Stimulated activated CD8-positive, alpha-beta memory T cell treated with anti-CD3 and anti-CD28 coated beads, Interleukin-15, amount 100 ng/mL, for 24 hours (primary cell): ENCODE measurements at places on chromosomes 5 and 9.

DNA sequence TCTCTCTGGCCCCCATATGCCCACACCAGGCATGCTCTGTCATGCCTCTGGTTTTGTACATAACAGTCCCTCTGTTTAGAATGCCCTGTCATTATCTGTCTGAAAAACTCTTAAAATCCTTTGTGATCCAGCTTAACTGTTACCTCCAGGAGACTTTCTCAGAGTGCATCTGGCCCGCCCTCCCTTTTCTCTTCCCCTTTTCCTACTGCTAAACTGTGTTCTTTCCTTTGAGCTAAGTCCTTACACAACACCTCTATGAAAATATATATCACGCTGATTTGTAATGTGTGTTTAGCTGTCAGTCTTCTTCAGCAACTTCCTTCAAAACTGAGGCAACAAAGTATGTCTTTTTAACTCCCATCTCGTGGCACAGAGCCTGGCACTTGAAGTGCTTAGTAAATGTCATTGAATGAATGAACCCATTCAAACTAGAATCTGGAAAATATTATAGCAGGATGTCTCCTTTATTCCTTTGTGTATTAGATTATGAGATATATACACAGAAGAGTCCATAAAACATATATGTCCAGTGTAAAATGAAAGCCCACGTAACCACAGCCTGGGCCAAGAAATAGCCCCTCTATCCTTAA lies 166.2 kb upstream of the KLF9 start:
- no peak for DNase-seq

- no peak for DNase-seq
These were observed 674 bp downstream of the C5orf15 start for GRCh38 chr5:133967698-133968203.

GRCh38 chr9:91710158-91710557 lies 239.9 kb downstream of the ROR2 start:
- DNase-seq = no peak

DNA sequence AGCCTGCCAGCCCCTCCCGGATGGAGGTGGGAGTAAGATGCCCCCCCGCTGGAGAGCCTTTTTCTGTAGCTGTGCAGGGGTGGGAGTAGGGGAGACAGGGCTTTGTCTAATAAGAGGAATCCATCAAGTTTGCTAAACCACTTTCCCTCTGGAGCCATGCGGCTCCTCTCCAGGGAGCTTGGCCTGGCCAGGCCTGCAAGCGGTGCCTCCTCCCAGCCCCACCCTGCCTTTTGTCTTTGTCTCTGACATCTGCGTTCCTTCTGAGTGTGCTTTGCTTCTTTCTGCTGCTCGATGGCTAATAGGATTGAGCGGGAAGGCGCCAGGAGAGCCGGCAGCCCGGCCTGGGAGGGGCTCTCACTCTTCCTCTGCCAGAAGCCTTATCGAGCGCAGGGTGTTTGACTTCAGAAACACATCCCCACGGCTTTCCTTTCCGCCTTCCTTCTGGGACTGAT lies 26.7 kb upstream of the FCN1 start:
- DNase-seq = no peak

DNA sequence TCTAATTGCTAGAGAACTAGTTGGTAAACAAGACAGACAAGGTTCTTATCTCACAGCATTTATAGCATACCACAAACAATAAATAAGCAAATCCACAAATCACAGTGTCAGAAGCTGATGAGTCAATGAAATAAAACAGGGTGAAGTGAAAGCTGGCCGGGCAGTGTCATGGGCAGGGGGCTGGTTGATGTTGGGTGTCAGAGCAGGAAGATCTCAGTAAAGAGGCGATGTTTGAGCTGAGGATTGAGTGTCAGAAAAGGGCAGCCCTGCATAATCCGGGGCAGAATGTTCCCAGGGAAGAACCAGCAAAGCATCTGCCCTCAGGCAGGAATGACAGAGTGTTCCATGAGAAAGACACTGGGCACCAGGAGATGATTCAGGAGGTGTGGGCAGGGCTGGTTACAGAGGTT lies 183.4 kb downstream of the GOLPH3 start:
- DNase-seq = no peak

DNA sequence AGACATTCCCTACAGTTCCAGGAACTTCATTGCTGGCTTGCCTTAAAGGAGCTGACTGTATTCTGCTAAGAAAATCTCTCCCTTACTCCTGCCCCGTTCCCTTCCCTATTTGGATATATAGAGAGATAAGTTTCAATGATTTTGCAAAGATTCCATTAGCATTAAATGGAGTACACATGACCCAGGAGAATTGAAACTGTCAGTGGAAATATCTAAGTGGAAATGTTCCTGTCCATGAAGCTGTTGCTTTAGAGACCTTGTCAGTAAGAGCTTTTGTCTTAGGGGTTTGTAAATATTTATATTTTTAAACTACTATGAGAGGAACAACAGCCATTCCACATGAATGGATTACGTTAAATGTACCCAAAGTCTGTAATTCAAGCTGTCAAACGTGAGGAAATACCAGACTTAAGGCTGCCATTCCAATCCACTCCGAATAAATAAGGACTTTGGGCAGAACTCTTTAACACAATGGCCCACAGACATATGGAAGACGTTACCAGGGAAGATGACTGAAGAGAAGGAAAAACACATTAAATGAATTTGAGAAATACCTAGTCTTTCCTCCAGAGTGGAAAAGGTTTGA lies 387.1 kb upstream of the PAPPA start:
- no peak for DNase-seq

GRCh38 chr5:36644727-36645126 lies 38.3 kb downstream of the SLC1A3 start:
- DNase-seq = no peak

DNA sequence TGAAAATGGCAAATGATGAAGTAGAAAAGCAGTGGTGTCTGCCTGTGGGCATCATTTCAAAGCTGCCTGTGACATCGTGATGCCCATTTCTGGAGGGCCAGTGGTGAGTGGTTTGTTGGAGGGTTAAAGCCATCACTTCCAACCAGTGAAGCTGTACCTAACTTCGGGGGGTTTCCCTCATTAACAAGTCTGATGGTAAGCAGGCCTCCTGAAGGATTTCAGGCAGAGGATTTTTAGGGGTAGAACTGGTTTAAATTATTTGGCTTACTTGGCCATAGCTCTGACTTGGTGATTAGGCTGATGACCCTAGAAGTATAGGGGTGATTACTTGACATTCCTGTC lies 10.7 kb downstream of the TNFAIP8 start:
- DNase-seq = no peak

GRCh38 chr9:130426467-130426773 lies 18.3 kb upstream of the ASS1 start:
- no peak for DNase-seq

DNA sequence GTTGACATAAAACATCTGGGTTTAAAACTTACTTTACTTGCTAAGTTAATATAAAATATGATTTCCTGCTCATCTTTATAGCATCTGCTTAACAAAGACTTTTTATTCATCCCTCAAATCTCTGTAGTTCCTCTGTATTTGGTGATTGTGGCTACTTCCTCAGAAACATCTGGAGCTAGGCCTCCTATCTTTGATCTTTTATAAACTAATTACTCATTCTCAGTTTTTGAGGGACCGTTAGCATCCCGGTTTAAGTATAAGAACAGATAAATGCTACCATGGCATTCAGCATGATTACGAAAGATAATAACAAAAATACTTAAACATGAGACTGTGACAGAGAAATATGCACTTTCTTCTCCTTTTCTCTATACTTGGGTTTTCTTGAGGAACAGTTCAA lies 85.3 kb downstream of the SLC38A9 start:
- no peak for DNase-seq

GRCh38 chr5:119418606-119419100 lies 33.6 kb upstream of the HSD17B4 start:
- no peak for DNase-seq

- no peak for DNase-seq
These were observed 65.5 kb upstream of the ABCA1 start for GRCh38 chr9:104993291-104993963.

- no peak for DNase-seq
These were observed 367.8 kb downstream of the IRX2 start for GRCh38 chr5:2383698-2384065.

DNA sequence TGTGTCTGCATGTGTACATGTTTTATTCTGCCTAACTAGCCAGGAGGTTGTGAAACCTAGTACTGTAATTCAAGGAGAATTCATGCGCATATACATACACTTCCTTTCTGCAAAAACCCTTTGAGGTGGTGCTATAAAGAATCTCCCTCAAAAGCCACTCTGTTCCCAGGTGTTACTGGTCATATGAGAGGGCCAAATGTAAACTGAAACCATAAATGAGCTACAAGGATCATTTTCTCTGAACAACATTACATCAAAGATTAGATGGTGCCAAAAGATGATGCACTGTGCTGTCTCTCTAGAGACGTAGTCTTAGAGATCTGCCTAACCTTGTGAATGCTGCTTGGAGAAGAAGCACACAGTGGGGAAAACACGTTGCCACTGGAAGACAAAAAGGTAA lies 15.7 kb downstream of the NREP start:
- DNase-seq = no peak

GRCh38 chr9:124511891-124512805 lies 4.9 kb upstream of the NR5A1 start:
- DNase-seq = no peak

- no peak for DNase-seq
These were observed 30.7 kb downstream of the ACOT12 start for GRCh38 chr5:81363093-81363871.

GRCh38 chr9:88821033-88821745 lies 170.1 kb upstream of the S1PR3 start:
- DNase-seq = no peak

DNA sequence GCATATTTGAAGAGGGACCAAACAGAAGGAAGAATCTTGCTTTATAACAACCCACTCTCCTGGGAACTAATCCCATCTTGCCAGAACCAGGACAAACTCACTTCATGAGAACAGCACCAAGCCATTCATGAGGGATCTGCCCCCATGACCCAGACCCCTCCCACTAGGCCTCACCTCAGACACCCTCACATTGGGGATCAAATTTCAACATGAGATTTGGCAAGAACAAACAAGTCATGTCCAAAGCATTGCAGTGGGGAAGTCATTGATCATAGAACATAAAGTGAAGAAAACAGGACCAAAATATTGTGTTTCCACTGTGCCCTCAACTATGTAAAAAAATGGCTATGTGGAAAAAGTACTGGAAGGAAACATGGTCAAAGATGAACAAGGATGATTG lies 43.9 kb downstream of the MAP1B start:
- no peak for DNase-seq

DNA sequence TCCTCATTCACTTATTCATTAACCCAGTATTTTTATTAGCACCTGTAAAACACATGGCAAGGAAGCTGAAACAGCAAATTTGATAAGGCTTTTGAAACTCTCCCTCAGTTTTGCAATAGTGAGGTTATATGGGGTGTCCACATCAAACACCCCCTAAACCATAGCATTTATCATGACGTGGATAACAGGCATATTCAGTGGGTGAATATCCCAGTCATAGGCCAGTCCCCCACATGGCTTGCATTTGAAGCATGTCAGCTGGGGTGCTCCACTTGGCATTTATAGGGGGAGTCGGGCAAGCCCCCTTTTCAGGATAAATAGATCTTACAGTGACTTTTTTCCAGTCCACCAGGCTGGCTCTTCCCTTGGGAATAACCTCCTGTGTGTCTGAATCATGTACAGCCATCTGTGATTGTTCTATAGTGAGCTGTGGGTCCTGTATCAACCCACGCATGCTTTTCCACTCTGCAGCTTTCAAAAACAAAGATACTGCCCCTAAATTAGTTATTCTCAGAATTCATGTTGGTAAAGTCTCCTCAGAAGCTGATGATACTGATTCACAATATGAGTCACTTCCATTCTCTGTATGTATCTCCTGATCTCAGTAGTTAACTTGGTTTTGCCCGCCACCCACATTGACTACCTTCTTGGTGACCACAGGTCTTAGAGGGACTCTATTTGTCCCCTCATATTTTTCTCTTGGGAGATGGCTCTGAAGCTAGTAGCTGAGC lies 84.4 kb upstream of the SPIN1 start:
- no peak for DNase-seq

DNA sequence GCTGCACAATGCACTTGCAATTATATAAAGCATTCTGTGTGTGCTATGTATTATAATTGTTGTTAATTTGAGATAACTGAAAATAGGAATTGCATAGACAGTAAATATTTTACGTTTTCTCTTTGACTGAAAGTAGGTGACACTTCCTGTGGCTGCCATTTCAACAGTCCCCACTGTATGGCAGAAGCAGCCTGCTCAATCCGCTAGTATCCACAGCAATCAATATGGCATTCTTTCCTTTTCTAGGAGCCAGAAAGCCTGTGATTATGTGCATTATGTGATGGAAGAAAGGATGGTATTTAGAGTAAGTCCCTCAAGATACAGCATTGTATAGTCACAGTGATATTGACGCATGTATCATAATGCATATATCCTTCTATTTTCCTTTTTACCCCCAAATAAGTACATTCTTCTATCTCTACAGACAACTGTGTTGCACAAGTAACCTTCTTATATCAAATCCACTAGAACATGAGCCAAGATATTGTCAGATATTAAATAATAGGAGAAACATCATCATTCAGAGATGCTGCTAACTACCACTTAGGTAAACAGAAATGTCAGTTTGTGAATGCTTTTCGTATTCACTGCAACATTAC lies 59.7 kb downstream of the CARTPT start:
- no peak for DNase-seq
